ENCODE measurements at places on chromosomes 11 and 22.

GRCh38 chr11:86171627-86172026 lies 72.9 kb upstream of the EED start:
- DNase-seq, result no peak

DNA sequence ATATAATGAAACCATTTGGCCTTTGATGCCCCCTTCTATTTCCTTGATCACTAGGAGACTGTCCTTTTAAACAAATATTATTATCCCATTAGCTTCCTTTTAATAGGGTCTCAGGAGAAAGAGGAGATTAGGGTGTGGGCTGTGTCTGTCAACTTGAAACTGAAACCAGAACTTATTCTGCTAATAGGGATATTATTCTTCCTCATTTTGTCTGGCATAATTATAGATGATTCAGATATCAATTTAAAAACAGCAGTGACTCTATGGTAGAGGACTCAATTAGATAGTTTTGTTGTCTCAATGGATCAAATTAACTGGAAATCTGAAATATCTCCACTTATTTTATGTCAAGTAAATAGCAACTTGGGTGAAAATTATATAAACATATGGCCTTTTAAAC lies 584.9 kb upstream of the CCDC90B start:
- no peak for DNase-seq

- DNase-seq, result no peak
These were observed 147.2 kb downstream of the CTTN start for GRCh38 chr11:70545610-70545912.

DNA sequence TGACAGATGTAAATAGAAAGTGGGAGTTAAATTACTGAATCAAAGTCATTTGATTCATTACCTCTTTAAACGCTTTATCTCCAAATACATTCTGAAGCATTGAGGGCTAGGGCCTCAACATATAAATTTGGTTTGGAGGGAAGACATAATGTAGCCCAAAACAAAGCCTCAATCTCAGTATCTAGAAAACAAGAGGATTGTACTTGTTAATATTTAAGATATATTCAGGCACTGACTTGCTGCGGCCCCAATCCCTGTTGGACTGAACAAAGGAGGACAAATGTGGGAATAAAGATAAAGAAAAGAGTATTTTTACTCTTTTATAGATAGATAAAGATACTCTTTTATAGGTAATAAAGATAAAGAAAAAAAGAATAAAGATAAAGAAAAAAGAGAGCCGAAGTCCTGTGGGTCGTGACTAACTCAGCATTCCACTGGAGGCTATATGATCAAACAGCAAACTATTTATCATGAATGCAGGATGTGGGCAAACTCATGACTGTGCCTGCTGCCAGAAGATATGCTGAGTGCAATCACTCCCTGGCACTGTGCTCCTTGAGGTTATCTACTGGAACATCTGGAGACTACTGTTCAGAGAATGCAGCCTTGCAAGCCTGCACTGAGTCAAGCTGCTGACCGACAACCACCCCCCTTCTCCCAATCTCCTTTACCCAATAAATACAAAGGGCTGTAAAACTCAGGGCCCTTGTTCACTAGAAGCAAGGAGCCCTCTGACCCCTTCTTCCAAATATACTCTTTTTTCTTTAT lies 6.9 kb downstream of the OR10V1 start:
- no peak for DNase-seq

DNA sequence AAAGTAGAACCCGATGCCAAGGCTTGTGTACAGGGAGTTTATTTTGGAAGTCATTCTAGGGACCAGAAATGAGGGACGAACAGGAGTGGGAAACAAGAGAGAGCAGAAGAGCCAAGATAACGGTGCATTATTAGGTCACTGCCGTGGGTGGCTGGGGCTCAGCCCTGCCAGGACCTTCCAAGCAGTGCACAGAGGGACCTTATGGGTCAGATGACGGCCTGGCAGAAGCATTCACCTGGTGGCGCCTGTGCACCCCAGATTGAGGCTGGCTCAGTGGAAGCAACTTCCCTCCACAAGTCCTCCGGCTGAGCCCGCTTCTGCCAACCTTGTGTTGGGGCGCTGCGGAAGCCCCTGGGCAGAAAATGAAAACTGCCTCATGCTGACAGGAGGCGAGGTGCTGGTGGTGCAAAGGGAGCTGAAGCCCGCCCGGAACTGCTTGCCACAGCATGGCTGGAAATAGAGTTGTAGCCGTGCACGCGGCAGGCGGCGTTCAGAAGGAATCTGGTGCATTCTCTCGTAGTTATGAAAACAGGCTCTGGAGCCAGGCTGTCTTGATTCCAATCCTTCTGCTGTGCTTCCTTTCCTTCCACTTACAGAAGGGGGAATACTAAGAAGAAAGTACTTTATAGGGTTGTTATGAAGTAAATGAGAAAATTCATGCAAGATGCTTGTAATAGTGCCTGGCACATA lies 22.2 kb upstream of the TP53I11 start:
- no peak for DNase-seq

DNA sequence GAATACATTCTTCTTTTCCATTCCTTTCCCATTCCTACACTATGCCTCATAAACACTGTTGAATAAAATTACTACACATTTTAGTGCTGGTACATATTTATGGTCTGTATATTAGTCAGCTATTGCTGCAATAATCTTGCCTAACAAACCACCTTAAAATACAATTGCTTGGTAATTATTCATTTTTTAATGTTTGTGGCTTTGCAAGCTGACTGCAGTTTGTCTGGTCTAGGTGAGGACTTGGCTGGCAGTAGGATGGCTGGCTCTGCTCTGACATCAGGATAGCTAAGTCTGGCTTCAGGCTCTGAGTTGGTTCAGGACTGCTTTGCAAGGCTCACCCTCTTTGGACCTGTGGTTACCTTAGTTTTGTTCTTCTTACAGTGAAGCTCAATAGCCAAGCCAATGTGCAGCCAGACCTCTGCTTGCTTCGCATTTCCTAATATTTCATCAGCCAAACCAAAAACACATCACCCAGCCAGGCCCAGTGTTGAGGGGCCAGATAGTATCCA lies 913.4 kb upstream of the RAG2 start:
- DNase-seq, result no peak

- DNase-seq, result no peak
These were observed 90.5 kb upstream of the ARHGAP32 start for GRCh38 chr11:129282634-129283033.

Data from stimulated activated CD4-positive, alpha-beta T cell treated with anti-CD3 and anti-CD28 coated beads, Interleukin-4, amount 100 ng/mL, for 4 hours (primary cell).